ENCODE measurements at places on chromosomes 6 and 20. TPM values are rescaled to one million over a fixed set of nuclear protein-coding genes. Genes with fewer than 3 reads are reported as not detected.

DNA sequence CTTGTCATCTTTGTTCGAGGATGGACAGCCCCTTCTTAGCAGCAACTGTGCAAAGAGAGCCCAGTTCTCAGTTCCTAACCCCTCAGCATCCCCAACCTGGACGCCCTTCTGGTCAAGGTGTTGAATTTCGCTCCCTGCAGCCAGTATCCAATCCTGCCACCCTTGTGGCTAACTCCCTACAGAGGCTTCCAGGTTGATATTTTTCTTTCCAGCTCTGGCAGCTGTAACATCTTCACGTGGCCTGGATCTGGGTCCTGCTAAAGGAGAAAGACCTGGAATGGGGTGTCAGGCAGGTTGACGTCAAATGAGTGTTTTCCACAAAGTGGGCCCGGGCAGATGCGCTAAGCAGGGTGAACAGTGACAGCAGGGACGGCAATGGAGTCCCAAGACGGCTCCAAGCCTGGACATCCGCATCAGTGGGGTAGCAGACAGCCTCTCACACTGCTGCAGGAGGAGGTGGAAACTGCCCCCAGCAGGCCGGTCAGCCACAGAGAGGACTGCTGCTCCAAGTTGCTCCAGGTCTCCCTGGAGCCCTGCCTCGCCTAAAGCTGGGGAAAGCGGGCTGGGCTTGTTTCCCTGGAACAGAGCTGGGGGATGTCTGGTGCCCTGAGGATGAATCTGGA lies 1.0 kb upstream of the YTHDF1 start:
- DNase-seq: peak; percentile 35

DNA sequence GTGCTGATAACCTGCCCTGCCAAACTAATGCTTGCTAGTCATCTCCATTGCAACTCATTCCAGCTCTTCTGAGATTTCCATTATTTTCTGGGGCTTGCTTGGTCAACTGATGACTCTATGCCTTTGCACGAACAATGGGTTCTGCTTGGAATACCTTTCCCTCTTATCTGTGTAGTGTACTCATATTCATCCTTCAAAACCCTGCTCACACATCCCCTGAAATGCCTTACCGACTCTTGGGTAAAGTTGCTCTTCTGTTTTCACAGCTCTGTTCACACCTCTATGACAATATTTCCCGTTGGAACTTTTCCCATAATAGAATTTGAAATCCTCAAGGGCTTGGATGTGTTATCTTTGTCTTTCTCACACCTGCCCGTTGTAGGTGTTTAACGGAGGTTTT lies 331.0 kb upstream of the SOX4 start:
- no peak for DNase-seq

DNA sequence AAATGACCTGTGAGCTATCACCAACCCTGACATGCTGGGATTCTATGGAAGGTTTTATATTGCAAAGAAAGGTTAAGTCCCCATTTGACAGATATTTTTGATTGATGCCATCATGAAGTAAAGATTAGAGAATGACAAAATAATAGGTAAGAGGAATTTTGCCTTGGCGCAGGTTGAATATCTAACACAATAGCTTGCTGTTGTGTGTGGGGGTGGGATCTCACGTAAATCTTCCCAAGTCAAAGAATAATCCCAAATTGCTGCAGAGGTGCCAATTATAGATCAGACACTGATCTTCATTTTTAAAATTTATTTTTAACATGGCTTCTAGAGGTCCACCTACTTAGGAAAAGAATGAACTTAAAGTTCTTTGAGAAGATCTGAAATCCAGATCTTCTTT lies 135.5 kb downstream of the FIG4 start:
- no peak for DNase-seq

The FRS3 gene
- 5.3 TPM for total RNA-seq

The ERVFRD-1 gene
- not detected for total RNA-seq

The SMLR1 gene
- not detected for total RNA-seq

The CDSN gene
- total RNA-seq: not detected

The PSORS1C1 gene
- not detected for total RNA-seq

- DNase-seq: peak; percentile 84
These were observed 189.9 kb upstream of the ZNF184 start for GRCh38 chr6:27662769-27663168.

The LRRC73 gene
- 0.37 TPM for total RNA-seq

The THEMIS gene
- not detected for total RNA-seq
